SHP77 treated with DMSO at 0.1 percent for 48 hours (cell line): ENCODE measurements at places on chromosomes 1 and 21.
A peak's percentile ranks its signal among the peaks of the same experiment; 100 is the strongest.

GRCh38 chr1:19089524-19089923 lies 120.5 kb downstream of the UBR4 start:
- no peak for DNase-seq

DNA sequence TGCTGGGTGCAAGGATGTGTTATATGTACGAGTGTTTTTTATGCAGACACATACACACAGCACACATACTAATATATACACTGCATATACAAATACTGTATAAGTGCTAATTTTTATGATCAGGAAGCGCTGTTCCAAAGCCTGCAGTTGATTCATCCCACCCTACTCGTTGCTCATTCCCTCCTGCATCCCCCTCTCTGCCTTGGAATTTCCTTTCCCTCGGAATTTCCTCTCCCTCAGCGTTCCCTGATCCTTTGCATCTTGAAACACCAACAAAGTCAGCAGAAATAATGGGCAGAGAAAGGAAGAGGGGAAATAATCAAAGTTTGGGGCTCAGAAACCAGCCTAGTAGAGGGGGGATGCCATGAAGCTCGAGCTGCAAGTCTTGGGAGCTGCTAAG lies 98.9 kb downstream of the CSMD2 start:
- no peak for DNase-seq

GRCh38 chr1:193042766-193043691 lies 16.1 kb downstream of the UCHL5 start:
- no peak for DNase-seq

GRCh38 chr1:88029899-88030298 lies 654.2 kb upstream of the PKN2 start:
- DNase-seq: no peak

DNA sequence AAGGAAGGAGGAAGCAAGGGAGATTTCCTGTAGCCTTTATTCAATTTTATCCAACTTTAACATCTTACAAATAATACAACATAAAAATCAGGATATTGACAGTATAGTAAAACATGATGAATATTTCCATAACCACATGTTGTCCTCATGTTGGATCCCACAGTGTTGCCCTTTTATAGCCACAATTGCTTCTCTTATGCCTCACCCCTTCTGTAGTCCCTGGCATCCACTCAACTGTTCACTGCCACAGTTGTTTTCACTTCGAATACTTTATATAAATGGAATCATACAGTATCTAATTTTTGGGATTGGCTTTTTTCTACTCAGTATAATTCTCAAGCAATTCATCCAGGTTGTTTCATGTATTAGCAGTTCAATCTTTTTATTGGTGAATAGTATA lies 44.8 kb downstream of the SRSF11 start:
- DNase-seq: no peak

- DNase-seq: no peak
Measured at GRCh38 chr1:44909901-44910544, 67.0 kb upstream of the PTCH2 start.

GRCh38 chr1:158694596-158694995 lies 5.9 kb downstream of the OR6K2 start:
- no peak for DNase-seq

DNA sequence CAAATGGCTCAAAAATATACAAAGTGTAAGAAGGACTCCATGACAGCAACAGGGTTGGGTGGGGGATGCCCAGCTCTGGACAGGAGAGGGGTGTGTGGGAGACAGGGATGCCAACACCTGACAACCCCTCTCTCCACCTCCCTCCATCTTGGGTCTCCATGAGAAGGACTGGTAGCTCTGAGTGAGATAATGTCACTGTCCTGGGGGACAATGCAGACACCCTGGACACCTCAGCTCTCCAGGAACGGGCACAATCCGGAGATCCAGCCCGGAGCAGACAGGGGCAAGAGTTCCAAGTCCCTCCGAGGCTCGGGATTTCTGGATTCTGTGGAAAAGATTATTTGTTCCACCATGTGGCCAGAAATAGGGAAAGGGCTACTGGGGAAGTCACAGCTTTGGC lies 122.5 kb downstream of the GLIS1 start:
- no peak for DNase-seq

DNA sequence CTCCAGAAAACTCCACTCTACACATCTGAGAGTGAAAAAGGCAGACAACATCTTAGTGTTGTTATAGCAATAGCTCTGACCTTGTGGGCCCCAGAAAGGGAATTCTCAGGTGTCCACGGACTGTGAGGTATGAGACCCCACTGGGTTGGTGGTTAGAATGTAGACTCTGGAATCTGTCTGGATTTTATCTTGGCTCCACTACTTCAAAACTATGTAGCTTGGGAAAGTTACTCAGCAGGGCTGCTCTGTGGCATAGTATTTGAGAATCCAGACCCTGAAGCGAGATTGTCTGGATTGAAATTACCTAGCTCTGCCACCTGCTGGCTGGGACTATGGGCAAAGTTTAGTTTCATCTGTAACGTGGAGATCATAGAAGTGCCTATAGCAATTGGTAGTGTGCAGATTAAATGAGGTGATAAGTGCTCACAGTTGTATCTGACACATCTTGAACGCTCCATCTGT lies 25.8 kb downstream of the PRDM2 start:
- DNase-seq: no peak

GRCh38 chr1:215748431-215748830 lies 181.3 kb downstream of the KCTD3 start:
- no peak for DNase-seq

DNA sequence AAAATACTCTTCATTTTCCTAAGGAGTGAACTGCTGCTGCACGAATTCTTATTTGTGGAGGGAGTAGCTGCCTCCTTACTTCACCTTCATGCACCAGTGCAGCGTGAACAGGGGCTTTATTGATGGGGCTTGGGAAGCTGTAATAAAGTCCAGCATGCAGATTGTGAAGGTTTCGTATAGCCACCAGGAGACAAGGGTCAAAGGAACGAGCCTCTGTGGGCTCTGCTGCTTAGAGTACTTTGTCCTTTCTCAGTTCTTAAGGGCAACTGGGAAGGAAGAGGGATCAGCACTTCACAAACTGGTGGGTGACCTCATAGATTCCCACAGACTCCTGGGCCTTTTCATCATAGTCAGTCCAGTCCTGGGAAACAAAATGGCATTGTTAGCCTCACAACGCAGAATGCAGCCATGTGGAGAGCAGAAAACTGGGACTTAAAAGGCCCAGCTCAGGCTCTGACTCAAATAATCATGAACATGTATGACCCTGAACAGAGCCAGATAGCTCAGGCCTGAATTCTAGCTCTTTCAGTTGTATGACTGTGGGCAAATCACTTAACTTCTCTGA lies 6.0 kb downstream of the CZIB start:
- DNase-seq: no peak

- no peak for DNase-seq
Measured at GRCh38 chr1:11068600-11069473, 9.0 kb upstream of the SRM start.

GRCh38 chr1:160221089-160221488 lies 15.9 kb downstream of the PEA15 start:
- DNase-seq: no peak

GRCh38 chr1:230270185-230270558 lies 156.0 kb downstream of the PGBD5 start:
- DNase-seq: no peak

GRCh38 chr1:231606712-231607111 lies 19.9 kb upstream of the DISC1 start:
- DNase-seq: no peak

DNA sequence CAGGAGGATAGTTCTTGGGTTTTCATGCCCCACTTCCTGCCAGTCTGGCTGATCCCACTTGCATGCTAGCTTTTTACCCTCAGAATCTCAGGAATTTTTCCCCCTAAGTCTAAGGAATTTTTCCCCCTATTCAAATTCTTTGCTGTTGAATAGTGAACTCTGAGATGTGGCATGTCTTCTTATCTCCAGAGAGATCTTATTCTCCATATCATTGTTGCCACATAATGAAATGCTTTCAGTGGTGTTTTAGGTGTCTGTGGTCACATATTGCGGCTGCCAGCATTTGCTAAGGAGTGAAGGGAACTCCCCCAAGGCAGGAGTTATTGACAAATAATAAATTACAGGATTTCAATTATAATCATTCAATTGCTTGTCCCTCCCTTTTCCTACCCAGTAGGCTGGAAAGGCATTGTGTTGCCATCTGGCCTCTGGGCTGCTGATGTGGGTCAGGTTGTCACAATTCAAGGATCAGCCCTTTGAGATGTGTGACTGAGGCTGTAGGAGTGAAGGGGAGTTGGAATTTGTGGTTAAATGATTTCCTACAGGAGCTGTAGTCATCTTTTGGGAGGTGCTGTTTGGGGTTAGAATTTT lies 3.9 kb upstream of the FLG start:
- no peak for DNase-seq

GRCh38 chr1:238950784-238951183 lies 435.6 kb upstream of the CHRM3 start:
- no peak for DNase-seq

- peak; percentile 72 for DNase-seq
Measured at GRCh38 chr1:107525961-107526360, 385.1 kb downstream of the NTNG1 start.

DNA sequence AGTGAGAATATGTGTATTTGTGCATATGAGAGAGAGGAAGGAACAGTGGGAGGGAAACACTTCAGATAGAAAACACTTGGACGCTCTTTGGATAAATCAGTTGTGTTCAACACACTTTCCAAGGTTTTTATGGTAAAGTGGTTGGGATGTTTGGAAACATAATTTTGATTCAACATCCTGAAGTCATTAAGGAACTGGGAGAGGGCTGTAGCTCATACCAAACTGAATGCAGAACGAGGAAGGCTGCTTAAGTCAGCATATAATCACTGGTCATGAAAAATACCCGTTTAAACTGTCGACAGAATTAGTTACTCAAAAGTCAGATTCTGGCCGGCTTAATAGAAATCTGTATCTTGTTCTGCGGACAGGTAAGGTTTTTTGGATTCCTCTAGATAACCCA lies 14.9 kb downstream of the LIX1L start:
- no peak for DNase-seq

GRCh38 chr21:35368326-35368725 lies 319.2 kb upstream of the RUNX1 start:
- DNase-seq: no peak

DNA sequence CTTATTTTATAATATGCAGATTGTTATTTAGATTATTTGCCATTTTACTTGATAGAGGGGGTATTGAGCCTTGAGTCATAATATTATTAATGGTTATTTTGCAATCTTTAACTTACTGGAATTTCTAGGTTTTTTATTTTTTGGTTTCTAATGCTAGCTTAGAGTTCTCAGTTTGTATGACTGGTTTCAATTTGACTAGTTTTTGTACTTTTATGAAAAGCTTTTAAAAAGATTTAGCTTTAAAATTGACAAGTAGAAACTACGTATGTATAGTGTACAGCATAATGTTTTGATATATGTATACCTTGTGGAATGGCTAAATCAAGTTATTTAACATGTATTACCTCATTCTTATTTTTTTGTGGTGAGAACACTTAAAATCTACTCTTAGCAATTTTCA lies 41.5 kb downstream of the CEP350 start:
- DNase-seq: no peak

- DNase-seq: no peak
Measured at GRCh38 chr1:237342730-237343129, 300.7 kb downstream of the RYR2 start.

GRCh38 chr1:8249838-8250237 lies 68.1 kb upstream of the SLC45A1 start:
- DNase-seq: no peak

DNA sequence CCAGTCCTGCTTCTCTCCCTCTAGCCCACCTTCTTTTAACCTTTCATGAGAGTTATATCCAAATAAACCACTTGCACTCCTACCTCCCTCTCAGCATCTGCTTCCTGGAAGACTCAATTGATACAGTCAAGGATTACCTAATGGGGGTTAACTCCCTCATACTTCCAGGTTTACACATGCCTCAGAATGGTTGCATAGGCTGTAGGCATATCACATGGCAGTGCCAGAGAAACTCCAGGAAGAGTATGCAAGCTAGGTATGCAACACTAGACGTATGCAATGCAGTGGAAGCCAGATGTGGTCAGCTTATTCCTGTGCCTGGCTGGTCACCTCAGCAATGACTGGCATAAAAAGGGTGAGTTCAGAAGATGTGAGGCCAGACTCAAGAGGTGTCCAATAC lies 32.7 kb upstream of the VANGL1 start:
- no peak for DNase-seq

- peak; percentile 50 for DNase-seq
Measured at GRCh38 chr1:58883037-58883887, 99.4 kb upstream of the JUN start.

DNA sequence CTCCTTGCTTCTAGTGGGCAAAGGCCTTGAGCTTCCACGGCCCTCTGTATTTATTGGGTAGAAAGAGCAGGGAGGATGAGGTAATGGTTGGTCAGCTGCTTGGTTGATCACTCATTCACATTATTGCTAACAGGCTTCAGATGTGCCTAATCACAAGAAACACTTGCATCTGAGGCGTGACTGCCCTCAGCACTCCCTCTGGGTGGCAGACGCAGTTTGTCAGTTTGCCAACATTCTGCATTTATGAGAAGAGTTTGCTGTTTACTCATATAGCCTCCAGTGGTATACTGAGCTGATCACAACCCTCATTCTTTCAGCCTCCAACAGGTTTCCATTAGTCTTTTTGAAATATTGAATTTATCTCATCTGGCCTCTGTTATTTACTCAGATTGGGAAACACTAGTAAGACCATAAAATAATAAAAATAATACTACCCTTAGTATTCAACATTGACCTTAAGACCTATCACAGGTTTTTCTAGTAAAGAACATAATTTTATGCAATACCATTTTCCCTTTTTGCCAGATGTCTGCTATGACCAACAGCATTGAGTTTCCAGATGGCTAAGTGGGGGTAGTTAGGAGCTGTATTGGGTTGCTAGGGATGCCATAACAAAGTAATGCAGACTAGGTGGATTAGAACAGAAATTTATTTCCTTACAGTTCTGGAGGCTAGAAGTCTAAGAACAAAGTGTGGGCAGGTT lies 53.3 kb downstream of the PTGFR start:
- DNase-seq: no peak

DNA sequence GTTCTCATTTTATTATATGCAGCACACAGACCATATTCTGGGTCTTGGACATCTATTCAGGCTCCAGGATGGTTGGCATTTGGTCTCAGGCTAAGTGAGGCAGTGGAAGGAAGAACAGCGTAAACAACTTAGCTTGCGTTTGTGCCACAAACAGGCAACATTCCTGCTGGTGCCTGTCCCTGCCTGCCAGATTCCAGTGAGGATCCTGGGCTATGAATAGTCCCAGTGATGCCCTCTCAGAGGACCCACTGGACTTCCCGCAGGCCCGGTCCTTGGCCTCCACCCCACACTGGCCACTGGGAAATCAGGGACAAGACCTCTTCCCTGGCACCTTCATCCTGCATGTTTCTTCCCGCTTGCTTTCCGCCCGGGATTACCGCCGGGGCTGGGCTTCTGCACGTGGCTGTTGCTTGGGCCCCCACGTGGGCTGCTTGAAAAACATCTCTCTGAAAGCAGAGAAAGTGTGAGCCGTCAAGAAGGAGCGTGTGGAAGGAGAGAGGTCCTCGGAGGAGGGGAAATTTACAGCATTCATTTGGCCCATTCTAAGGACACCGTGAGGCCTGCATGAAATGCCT lies 145.1 kb upstream of the WNT4 start:
- DNase-seq: no peak
